ENCODE measurements at places on chromosomes 3 and 15. TPM values are rescaled to one million over a fixed set of nuclear protein-coding genes. Genes with fewer than 3 reads are reported as not detected.

Gene GOLGA8J
- total RNA-seq, result not detected

Gene SH2D7
- not detected for total RNA-seq

Gene MUSTN1
- 30.2 TPM for total RNA-seq

Gene NSMCE3
- total RNA-seq, result 8.8 TPM

Gene PLOD2
- total RNA-seq, result 27.0 TPM

Gene KCNMB3
- total RNA-seq, result 1.2 TPM

Gene KIF7
- 7.9 TPM for total RNA-seq

Gene FMN1
- 20.1 TPM for total RNA-seq

Gene NLGN1
- 4.7 TPM for total RNA-seq

Gene SGO1
- 10.8 TPM for total RNA-seq

Gene TM4SF1
- total RNA-seq, result 97.7 TPM

Gene CIDEC
- 51.3 TPM for total RNA-seq

Gene EPHB1
- total RNA-seq, result 2.2 TPM

Gene TMCC1
- 16.7 TPM for total RNA-seq

Gene CLCN2
- 8.1 TPM for total RNA-seq

Gene SPATA12
- total RNA-seq, result not detected

Gene CATSPER2
- total RNA-seq, result 9.1 TPM

Gene ACTL6A
- total RNA-seq, result 21.9 TPM

Gene SLC28A1
- total RNA-seq, result not detected

Gene GASK1A
- 10.6 TPM for total RNA-seq

Gene RRP9
- 12.5 TPM for total RNA-seq

Gene AMIGO3
- not detected for total RNA-seq

Gene MYD88
- total RNA-seq, result 45.9 TPM
